Calu3 (cell line): ENCODE measurements at places on chromosomes 1 and 21. TPM values are rescaled to one million over a fixed set of nuclear protein-coding genes. Genes with fewer than 3 reads are reported as not detected.

DNA sequence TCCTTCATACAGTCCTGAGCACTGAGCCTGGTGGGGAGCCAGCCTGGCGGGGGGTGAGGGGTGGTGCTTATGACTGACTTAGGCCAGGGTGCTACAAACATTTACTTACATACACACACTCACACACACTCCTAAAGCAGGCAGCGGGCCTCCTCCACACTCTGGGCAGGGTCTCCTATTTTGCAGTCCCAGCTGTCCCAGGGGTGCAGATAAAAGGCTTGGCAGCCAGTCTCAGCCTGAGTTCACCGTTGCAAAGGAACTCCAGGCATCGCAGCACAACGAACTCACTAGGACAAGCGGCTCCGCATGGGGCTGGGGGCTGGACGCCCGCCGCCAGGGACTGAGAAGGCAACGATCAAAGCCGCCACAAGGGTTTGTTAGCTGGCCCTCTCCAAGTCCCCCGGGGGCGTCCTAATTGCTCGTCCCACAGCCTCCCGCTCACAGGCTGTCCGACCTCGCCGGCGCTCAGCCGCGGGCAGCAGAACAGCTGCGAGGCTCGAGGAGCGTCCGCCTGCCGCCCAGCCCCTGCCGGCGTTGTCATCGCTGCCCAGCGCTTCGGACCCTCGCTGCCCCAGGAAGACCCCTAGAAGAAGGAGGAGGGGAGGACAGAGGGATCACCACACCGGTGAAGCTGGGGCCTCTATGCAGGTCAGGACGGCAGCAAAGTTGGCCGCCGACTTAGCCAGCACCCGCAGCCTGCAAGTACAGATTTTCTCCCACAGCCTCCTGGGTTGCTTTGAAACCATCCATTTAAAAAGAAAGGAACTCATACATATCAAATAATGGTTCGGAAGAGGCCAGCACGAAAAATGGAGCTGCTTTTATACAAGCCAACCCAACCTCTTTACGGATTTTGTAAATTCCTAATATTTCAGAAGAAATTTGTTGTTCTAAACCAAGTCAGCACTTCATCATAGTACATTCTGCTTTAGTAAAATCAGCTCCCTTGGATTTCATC lies 6.2 kb downstream of the BARHL2 start:
- DNase-seq: no peak

- no peak for DNase-seq
Measured at GRCh38 chr1:154329551-154330131, 4.3 kb downstream of the ATP8B2 start.

SHE gene
- total RNA-seq: not detected in 2 replicates

DNA sequence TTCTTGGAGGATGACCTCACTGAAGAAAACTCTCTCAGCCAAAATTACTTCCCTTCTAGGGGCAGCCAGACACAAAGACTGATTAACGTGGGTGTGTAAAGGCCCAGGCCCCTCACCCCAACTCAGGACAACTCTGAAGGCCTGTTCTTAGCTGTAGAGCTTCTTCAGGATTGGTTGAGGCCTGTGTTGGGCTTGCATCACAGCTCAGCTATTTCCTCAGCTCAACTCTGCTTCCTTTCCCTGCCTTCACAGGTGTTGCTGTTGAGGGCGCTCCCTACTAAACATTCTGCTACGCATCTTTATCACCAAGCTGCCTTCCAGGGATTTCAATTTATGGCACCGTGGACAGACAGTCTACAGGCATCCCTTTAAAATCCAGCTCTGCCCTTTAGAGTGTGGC lies 36.8 kb downstream of the MAB21L3 start:
- no peak for DNase-seq

DNA sequence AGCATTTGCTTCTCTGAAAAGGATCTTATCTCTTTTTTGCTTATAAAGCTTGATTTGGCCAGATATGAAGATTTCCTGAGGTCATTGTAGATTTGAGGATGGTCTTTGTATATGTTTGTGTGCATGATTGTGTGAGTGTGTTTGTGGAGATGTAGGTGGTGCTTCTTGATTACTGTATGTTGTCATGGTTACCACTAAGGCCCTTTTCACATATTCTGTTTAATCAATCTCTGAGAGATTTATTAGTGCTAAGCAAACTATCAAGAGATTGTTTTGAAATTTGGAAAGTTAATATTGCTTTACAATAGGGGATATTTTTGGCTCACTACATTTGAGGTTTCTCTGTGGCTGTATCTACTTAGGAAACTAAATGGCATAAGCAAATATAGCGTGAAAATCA lies 191.7 kb downstream of the S1PR1 start:
- no peak for DNase-seq

GRCh38 chr1:109207467-109208103 lies 6.1 kb upstream of the SARS1 start:
- DNase-seq: no peak

DNA sequence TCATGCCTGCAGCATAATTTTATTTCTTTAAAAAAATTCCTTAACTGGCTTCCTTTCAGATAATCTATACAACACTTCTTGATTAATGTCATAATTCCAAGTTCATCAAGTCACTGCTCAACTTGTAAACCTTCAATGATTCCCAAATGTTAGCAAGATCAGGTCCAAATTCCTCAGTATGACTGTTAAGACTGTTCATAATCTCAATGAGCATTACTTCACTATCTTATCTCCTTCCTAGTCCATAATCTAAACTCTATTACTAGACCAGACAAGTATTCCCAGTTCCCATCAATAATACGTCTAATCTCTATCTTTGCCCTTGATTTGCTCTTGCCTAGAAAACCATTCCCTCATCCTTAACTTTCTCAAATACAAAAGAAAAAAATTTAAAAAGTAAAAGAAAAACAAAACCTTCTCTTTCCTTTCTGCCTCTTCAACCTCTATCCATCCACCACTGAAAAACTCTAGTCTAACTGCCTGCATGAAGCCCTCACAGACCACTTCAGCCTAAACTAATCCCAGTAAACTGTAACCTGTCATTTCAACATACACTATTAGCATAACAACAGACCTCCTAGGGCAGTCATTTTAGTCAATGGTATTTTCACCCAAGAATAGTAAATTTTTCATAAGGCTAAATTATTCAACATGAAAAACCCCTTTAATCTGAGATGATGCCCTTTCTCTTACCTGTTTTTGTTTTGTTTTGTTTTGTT lies 15.5 kb downstream of the LUZP1 start:
- no peak for DNase-seq

IFI44 gene
- total RNA-seq: 125 and 259 TPM in 2 replicates

DNA sequence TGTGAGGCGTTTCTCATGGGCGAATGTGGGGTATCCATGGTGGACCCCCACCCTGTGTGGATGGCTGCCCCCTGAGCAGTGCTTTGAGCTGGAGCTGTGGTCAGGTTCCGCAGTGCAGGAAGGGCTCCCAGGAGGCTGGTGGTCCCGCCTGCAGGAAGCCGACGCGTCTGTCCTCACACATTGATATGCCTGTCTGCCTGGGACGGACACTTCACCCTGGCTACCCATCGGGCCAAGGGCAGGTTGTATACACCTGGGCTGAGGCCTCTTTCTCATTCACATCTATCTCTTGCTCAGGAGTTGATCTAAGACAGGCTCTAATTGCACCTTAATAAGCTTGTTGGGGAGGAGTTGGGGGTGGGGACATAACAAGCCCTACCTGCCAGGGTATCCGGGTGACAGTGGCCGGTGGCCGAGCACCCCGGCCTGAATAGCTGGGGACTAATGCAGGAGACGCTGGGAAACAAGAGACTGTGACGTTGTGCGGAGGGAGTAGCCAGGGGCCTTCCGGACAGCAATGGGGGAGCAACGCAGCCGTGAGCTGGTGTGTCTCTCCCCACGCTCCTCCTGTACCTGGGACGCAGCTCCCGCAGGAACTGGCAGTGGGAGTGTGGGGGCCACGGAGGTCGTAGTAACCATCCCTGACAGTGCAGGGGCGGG lies 21.7 kb downstream of the PDXK start:
- peak; percentile 75 for DNase-seq

ATP6V1G3 gene
- total RNA-seq: not detected in 2 replicates

DNA sequence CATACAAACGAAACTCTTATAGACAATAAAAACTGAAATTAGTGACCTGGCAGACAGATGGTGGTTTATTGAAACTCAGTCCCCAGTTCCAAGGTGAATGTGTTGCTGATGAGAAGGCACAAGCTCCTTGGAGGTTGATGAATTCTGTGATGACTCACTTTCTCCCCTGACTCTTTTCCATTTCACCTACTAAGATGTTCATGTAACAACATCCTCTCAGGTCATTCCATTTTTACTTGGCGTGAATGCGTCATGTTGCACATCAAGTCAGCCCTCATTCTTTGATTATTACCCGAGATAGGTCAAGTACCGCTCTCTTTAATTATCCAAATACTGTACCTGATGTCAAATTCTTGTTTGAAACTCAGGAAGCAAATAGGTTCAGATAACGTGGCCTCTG lies 10.1 kb upstream of the IL10RB start:
- DNase-seq: no peak

DNA sequence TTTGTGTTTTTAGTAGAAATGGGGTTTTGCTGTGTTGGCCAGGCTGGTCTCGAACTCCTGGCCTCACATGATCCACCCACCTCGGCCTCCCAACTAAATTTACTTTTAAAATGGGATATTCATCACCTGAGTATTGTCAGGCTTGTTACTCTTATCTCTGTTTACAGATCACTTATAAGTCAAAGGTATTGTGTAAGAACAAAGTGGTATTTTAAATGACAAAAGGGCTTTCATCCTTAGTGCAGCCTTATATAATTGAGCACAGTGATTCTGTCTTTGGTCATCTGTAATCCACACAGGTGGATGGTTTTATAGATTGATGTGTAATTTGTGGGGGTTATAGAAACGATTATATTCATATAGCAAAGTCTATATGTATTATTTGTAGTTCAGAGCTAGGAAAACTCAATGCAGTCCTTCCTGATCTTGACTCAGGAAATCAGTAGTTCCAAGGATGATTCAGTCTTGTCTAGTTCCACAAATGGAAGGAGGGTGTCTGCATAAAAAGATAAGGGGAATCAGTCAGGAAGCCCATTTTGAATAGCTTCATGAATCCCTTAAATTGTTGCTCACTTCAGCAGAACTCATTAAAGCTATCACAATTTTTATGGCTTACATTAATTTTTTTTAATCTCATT lies 34.6 kb downstream of the STXBP3 start:
- no peak for DNase-seq

DNA sequence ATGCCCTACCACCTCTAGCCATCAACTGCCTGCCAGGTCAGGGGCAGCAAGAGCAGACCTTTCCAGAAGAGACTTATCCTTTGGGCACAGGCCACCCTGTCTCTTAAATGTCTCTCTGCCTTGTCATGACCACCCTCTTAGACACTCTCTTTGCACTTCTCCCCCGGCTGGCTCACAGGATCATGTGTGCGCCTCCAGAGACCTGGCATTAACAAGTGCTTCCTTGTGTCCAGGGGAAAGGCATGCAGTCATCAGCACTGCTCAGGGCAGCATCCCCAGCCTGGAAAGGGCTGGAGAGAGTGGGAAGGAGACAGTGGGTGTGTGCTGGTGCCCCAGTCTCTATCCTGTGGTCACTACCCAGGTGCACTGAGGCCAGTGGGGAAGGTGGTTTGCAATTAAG lies 85.2 kb upstream of the TLR5 start:
- no peak for DNase-seq

GRCh38 chr1:160522622-160523345 lies at the start of gene SLAMF6:
Gene SLAMF6, minus strand, starts transcription at chr1:160523255. Its CDS starts 63 bp downstream, at chr1:160523192.
- peak; percentile 27 for DNase-seq

GRCh38 chr1:85180869-85181268 lies 19.9 kb downstream of the SYDE2 start:
- no peak for DNase-seq

DNA sequence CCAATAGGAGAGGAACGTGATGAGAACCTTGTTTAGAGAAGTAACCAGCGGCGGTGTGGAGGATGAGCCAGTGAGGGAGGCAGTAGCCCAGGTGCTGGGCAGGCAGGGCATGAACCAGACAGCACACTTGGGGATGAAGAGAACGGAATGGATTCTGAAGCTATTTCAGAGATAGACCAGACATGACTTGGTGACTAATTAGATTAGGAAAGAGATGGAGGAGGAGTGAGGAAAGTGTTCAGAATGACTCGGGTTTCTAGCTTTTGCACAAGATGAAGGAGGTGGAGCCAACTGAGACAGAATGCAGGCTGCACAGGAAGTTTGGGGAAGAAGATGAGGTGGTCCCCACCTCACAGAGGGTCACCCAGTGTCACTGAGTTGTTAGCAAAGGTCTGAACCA lies 5.1 kb downstream of the PEF1 start:
- no peak for DNase-seq

DNA sequence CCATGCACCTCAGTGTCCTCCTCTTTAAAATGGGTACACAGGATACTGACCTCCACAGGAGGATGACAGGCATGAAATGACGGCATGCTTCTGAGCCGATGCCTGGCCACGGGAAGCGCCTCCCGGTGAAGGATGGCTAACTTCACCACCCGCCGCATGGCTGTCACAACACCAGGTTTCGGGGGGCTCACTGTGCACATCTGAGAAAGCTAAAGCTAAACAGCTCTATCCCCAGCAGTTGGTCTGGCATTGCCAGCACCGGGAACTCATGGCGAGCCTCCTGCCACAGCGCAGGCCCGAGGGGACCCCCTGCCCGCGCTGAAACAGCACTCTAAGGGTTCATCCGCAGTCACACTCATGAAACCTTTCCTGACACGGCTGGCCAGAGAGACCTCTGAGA lies 16.0 kb downstream of the NPHP4 start:
- no peak for DNase-seq

DNA sequence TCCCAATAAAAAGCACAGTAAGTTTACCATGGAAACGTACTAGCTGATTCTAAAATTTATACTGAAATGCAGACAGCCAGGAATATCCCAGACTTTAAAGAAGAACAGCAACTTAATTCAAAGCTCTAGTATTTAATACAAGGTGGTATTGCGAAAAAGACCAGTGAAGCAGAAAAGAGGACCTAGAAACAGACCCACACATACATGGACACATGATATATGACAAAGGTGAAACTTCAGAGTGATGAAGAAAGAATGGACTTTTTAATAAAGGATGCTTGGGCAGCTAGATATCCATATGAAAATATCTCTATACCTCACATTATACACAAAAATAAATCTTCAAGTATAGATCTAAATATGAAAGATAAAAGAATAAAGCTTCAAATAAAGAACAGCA lies 62.6 kb downstream of the COP1 start:
- no peak for DNase-seq

OLFM3 gene
- not detected in 2 replicates for total RNA-seq

- no peak for DNase-seq
Measured at GRCh38 chr1:225745273-225745672, 32.4 kb upstream of the SRP9 start.

GRCh38 chr1:32767641-32768040 lies 49.5 kb downstream of the YARS1 start:
- DNase-seq: no peak

RPE65 gene
- not detected in 2 replicates for total RNA-seq

TRIM58 gene
- not detected in 2 replicates for total RNA-seq

PRR9 gene
- total RNA-seq: not detected in 2 replicates
